Naive B cell (primary cell): ENCODE measurements at places on chromosomes 2 and 18. TPM values are rescaled to one million over a fixed set of nuclear protein-coding genes. Genes with fewer than 3 reads are reported as not detected.

DNA sequence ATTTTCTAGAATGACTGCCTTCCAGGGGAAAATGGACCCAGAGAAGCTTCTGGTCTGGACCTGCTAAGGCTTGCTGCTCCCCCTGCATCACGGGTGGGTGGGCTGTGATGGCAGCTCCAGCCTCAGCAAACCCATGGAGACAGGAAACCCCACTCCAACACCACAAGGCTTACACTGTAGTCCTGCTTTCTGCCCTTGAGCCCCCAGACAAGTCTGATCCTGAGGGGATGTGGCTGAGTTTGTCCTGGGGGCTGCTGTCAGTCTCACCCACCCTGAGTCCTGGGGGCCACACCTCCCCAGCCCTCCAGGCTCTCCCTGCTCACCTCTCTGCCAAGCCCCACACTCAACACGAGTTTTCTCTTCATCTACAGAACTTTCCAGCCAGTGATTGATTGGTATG is 279.4 kb downstream of the EIPR1 start:
- DNase-seq: no peak

Gene RAB31
- polyA plus RNA-seq: 25.0 TPM

DNA sequence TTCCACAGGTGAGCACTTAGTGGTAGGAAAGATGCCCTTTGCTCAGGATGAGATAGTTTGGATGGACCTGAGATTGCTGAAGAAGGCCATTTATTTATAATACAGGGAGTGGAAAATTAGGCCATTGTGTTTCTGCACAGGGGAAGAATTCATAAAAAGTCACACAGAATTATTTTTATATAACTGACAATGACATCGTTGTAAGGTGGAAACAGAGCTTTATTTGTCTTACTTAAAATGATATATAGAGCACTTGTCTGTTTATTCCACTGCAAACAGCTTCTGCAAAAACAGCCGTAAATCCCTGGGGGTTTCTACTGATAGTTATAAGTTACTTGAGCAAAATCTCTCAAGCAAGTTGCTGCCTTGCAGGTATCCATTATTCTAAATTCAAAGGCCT is 158.1 kb upstream of the ZNF521 start:
- DNase-seq: no peak

Gene TUBA3E
- not detected for polyA plus RNA-seq

Gene ADAM23
- 2.1 TPM for polyA plus RNA-seq

Gene GREB1L
- polyA plus RNA-seq: 0.25 TPM

GRCh38 chr2:142175813-142176338 is 45.1 kb upstream of the LRP1B start:
- DNase-seq: no peak

DNA sequence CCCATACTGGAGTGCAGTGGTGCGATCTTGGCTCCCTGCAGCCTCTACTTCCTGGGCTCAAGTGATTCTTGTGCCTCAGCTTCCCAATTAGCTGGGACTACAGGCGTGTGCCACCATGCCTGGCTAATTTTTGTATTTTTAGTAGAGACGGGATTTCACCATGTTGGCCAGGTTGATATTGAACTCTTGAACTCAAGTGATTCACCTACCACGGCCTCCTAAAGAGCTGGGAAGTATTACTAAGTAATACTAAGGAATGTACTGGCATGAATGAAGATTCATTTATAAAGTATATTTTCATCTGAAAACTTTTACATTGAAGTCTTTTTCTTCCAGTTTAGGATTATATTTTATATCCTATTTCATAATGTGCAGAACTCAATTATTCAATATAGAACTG is 38.1 kb downstream of the NUP35 start:
- no peak for DNase-seq

Gene PMAIP1
- polyA plus RNA-seq: 224 TPM

Gene FKBP1B
- polyA plus RNA-seq: 1.4 TPM

DNA sequence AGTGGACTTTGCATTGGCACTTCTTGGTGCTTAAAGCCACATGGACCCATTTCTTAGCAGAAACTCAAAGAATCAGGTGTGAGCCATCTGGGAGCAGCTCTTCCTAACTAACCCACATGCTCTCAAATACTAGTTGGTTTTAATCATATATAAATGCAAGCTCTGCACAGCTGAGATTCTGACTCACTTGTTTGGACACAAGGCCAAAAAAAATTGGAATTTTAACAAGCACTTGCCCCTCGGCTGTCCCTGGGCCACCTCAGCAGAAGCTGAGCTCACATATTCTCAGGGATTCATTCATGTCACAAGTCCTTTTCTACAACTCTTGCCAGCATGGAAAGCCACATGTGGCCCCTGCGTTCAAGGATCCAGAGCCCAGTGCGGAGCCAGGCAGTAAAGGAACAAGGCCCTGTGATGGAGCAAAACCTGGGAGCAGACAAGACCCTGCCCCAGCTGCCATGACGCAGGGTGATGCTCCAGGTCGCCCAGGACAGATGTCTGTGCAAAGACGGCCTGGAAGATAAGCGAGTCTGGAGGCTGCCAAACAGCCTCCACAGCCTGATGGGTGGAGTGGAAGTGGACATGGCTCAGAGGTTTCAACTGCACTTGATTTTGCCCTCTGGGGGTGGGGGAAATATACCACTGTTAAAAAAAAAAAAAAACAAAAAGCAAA is 266.5 kb downstream of the EIPR1 start:
- no peak for DNase-seq

Gene UGT1A4
- polyA plus RNA-seq: not detected

Gene SERPINB4
- polyA plus RNA-seq: not detected

DNA sequence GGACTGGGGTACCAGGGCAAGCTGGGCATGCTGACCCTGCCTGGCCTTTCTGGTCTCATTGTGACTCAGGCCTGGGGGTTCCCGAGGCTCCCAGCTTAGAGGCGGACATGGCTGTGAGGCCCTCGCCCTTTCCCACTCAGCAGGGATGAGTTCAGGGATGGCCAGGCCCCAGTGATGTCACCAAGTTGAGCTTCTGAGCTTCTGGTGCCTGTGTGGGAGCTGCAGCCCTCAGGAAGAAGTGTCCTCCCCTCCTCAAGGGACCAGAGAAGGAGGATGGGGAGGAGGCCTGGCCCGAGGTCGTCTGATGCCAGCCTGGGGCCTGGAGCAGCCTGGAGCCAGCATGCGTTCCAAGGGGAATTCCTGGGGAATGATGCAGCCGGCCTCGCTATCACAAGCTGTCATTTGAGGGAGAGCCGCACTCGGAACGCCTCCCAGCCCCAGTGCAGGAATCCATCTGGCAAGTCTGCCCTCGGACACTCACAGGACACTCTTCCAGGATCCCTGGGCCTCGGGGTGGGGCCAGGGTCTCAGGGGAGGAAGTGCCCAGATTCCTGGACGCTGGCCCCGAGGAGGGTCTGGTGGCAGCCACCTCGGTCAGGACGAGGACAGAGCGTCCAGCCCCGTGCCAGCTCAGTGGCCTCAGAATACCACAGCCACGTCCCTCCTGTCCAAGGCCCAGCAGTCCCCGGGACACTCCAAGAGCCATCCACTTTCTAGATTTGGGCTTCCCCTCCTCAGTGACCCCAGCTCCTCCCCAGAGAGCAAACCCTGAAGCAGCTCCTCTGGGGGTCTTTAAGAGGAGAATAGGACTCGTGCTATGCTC is 61.2 kb upstream of the GPC1 start:
- no peak for DNase-seq

DNA sequence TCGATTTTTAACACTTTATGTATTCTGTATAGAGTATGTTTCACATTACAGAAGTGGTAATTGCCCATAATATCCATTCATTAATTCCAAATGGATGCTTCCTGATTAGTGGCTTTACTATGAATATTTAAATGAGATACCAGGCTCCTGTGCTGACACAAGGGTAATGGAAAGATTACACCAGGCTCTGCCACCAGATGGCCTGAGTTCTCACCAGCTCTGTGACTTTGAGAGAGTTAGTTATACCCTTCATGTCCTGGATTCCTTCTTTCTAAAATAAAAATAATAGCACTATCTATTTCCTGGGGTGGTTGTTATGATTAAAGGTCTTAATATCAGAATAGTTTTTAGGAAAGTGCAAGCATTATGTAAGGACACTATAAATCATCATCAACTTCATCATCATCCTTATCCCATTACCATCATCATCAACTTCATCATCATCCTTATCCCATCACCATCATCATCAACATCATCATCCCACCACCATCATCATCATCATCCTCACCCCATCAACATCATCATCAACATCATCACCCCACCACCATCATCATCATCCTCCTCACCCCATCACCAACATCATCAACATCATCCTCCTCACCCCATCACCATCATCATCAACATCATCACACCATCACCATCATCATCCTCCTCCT is 151.8 kb downstream of the DNER start:
- no peak for DNase-seq

GRCh38 chr2:74696829-74697228 is 42.8 kb downstream of the SEMA4F start:
- DNase-seq: no peak

DNA sequence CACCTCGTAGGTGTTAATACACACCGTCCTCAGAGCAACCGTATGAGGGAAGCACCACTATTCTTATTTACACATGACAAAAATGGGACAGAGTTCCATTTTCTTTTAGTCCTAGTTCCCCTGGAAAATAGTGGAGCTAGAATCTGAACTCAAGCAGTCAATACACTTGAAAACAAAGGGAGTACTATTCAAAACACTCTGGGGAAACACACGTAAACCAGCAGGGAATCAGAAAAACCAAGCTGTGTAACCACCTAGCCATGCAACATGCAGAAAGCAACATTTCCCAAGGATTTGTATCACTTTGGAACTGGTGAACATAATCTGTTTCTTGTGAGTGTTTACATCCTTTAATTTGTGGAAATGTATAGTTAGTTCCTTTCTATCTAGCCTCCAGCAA is 208.2 kb downstream of the UBE2E3 start:
- DNase-seq: no peak

Gene CLEC4F
- not detected for polyA plus RNA-seq

DNA sequence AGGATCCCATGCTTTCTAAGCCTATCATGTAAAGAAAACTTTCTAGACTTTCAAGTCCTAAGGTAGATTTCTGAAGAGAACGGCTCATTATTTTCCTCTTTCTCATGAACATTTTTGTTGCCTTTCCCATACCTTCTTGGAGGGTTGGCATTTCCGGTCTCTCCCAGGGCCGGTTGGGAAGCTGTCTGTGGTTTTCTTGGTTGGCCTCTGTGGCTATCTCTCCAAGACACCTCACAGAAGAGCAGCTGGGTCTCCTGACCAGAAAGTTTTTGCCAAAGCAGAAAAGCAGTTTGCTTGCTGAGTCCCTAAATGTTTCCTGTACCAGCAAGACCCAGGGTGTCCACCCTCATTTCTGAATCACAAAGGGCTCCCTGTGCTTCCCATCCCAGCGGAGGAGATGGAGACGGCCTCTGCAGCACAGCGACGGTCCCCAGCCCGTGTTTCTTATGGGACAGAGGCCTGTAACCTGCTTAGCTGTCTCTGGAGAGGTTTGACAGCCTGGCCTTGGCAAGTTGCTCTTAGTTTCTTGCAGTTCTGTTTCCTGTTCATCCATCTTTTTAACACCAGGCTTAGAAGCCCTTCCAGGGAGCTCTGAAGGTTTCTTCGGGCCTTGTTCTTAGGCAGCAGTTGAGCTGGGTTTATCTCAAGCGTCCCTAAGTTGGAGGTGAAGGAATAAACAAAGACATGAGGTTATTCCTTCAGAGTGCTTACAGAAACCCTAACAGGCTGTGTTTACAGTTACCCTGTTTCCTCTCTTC is 39.8 kb downstream of the GREB1 start:
- no peak for DNase-seq

DNA sequence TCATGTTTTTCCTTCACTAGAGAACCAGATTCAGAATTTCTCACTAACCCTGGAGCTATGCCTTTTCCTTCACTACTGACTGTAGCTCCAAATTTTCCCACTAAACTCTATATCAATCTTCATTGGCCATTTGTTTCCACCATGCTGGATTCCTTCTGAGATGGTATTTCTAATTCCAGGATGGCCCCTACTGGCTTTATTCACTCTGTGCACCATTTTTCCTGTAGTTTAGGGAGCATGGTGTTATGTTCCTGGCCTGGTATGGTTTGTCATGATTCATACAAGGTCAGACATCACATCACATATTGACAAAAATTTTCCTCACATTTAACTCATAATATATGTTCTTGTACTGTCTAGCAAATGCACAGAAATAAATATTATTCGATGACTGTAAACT is 229.2 kb upstream of the TFPI start:
- DNase-seq: no peak

Gene AGXT
- polyA plus RNA-seq: not detected

Gene IL37
- polyA plus RNA-seq: not detected

Gene M1AP
- polyA plus RNA-seq: not detected

GRCh38 chr18:703213-703967 is 9.0 kb downstream of the ENOSF1 start:
- no peak for DNase-seq

DNA sequence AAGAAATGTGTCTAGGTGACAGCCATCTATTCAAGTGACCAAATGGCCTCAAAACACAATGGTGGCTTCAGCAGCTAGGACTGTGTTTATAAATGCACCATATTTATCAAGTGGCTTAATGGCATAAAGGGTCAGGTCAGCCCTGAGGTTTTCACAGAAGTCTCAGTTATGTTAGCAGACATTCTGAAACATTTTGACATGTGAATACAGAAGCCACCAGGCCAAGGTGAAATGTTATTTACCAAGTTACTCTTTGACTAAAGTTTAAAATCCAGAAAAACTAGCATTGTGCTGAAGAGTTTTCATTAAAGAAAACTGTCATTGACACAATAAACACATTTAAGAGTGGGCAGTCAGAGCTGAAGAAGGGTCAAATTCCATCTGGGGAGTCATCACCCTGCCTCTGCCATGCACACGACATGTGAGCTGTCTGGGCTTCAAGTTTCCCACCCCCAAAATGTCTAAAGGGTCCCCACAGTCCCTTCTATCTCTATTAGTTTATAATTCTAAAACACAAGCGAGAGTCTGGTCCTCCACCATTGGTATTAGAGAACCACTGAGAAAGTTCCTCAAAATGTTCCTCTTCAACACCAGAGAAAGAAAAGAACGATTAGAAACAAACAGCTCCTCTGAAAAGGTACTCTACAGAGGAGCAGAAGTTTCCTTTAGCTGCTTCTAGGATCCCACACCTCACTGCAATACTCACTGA is 77.5 kb upstream of the FZD5 start:
- no peak for DNase-seq

- no peak for DNase-seq
Observed at GRCh38 chr18:55300421-55300935, 287.5 kb downstream of the TCF4 start.

Gene KCNG3
- not detected for polyA plus RNA-seq

Gene C2orf74
- polyA plus RNA-seq: 46.0 TPM

DNA sequence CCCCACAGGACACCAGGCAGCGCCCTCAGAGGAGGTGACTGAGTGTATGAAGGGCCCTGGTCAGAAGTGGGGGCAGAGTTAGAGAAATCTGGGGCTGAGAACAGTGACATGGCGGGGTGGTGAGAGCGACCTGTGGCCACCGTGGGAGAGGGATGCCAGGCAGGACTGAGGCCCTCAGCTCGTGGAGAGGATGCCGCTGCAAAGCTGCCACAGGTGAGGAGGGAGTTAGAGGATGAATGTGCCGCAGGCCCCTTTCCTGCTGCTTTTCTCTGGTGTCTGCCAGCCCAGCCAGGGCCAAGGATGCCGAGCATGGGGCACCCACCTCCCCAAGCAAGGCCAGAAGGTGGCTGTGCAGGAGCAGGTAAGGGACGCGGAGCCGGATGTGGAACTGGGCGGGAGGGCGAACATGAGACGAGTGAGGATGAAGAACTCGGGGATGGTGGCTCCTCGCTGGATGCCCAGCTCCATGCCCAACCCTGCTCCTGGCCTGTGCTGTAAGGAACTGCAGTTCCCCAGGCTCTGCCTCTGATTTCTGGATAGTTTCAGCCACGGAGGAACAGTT is 269.2 kb upstream of the HDAC4 start:
- DNase-seq: no peak
